Thyroid gland (tissue), 4 donors: ENCODE measurements at places on chromosomes 16 and 17. TPM values are rescaled to one million over a fixed set of nuclear protein-coding genes. Genes with fewer than 3 reads are reported as not detected.

GRCh38 chr17:74059479-74060240 lies 143.8 kb upstream of the RPL38 start:
- H3K4me3 ChIP-seq, result no peak overlapping the region
- H3K4me1 ChIP-seq, result no peaks in the 10 kb centered on the region
- no peak for DNase-seq
- H3K27ac ChIP-seq, result no peak overlapping the region
- H3K36me3 ChIP-seq, result no peaks in the 10 kb centered on the region

- DNase-seq, result no peak
- H3K4me1 ChIP-seq, result peaks cover 11% of the 10 kb centered on the region
- H3K4me3 ChIP-seq, result no peak overlapping the region
- H3K36me3 ChIP-seq, result no peaks in the 10 kb centered on the region
Observed at GRCh38 chr17:69431835-69432234, 17.3 kb downstream of the MAP2K6 start.

The FSCN2 gene
- total RNA-seq, result 19.7 TPM

GRCh38 chr17:21119247-21119918 lies 7.4 kb upstream of the DHRS7B start:
- peak; percentile 73 for DNase-seq
- H3K36me3 ChIP-seq, result no peaks in the 10 kb centered on the region
- no peak overlapping the region for H3K4me3 ChIP-seq

GRCh38 chr17:17970699-17971430 lies 1.3 kb downstream of the TOM1L2 start:
- peak overlapping the region; percentile 60 for H3K27ac ChIP-seq
- peaks cover 38% of the 10 kb centered on the region for H3K4me1 ChIP-seq
- H3K36me3 ChIP-seq, result no peaks in the 10 kb centered on the region
- DNase-seq, result no peak
- peak overlapping the region; percentile 79 for H3K4me3 ChIP-seq
- no peaks in the 10 kb centered on the region for H3K27me3 ChIP-seq
